ENCODE measurements at places on chromosomes 2 and 18.

DNA sequence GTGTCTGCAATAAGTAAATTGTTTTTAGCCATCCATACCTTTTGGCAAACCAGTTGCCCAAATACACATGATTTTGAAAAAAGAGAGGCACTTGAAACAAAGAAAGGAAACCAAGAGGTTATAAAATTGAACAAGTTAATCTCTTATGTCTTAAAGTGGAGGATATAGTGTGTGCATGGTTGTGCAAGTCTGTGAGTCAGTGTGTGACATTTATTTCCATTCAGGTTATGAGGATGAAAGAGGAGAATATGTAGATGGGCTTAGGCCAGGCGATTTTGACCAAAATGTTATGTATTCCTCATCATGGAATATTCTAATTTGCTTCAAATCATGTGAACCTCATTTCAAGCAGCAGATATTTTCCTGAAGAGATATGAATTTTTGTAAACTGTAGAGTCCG, 123.3 kb downstream of the SETBP1 start:
- no peak for DNase-seq

GRCh38 chr2:12035956-12036639, 289.7 kb downstream of the LPIN1 start:
- DNase-seq = no peak

- no peak for DNase-seq
These were observed 246.2 kb downstream of the NEDD4L start for GRCh38 chr18:58290116-58290695.

DNA sequence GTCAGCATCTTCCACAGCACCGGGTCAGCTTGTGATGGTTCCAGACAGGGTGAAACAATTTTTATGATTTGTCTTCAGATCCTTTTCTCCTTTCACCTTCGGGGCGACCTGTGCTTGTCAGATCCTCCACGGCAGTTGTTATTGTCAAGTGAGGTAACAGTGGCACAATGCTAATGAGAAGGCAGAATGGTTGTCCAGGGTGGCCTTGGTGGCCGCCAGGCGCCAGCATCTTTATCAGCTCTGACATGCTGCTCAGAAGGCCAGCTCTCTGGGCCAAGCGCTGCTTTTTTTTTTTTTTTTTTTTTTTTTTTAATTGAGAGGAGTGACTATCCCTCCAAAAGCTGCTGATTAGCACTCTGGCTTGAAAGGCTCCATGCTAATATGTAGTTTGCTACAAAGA, 52.3 kb upstream of the MGAT5 start:
- DNase-seq = no peak

DNA sequence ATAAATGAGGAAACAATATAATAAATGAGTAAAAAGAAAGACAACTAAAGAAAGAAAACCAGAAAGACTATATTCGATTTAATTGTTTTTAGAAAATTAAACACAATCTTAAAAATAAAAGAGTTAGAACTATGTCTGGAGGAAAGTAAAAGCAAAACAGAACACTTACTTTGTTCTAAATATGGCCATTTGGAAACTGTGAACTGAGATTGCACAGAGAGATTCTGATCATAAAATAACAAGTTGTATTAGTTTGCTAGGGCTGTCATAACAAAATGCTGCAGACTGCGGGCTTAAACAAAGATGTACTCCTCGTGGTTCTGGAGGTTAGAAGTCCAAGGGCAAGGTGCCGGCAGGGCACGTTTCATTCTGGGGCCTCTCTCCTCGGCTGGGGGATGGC, 128.1 kb upstream of the AQP4 start:
- DNase-seq = no peak

DNA sequence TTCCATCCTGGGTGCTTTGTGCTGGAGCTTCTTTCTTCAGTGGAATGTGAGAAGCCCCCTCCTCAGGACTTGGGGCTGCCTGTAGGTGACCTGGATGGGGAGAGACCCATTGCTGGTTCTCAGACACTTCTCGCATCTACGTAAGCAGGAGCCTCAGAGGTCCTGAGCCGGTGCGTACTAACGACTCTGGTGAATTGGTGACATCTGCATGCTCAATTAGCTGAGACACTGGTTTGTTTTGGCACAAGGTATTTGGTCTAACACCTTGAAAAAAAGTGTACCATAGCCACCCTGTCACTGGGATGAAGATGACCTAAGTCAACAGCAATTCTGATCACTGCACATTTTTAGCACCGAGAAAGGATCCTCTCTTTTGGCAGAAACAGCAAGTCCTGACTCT, 57.7 kb downstream of the LRRC30 start:
- no peak for DNase-seq

- no peak for DNase-seq
These were observed 102.0 kb downstream of the PLA2R1 start for GRCh38 chr2:159960414-159960813.

DNA sequence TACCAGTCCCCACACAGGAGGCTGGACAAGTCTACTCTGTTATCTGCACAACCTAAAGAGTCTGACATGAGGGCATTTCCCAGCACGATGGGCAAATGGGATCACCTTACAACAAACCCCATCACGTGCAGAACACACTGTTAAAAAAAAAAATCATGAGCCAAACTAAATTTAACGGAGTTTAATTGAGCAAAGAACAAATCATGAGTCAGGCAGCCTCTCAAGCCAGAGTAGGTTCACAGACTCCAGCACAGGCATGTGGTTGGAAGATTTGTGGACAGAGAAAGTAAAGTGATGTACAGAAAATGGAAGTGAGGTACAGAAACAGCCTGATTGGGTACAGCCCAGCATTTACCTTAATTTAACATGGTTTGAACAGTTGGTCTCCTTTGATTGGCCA, 59.9 kb downstream of the KYNU start:
- DNase-seq = no peak

- no peak for DNase-seq
These were observed 127.2 kb upstream of the MAPRE2 start for GRCh38 chr18:34913837-34914661.

DNA sequence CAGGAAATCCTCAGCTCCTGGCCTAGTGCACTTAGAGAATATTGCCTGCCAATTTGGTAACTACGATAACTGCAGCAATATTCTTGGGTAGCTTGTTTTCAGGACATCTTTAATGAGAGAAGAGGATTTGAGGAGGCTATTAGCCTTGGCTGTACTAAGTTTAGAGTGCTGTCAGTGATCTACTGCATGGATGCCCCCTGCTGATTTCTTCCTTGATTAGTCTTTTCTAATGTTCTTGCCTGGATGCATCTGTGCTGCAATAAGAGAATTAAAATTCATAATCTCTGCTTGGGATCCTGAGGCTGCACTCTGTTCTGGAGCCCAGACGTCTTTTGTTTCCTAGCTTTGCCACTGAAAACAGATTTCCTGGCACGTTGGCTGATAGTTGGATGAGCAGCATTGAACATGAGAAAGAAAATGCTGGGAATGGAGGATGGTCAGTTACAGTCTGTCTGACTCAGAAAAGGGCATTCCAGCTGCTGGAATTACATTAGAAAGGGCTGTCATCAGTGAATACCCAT, 115.4 kb downstream of the CCDC85A start:
- DNase-seq = no peak

DNA sequence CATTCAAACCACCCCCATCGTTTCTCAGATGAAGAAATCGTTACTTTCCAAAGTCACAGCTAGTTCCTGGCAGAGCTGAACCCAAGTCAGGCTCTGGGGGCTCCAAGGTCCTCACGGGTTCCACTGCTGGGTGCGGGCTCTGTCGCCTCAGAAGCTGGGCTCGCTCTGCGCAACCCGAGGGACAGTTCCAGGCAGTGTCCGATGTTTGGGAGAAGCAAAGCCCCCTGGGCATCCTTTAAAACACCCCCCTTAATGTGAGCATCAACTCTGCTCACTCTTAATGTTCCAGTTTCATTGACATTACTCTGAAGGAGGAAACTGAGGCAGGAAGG, 796 bp downstream of the AOX1 start:
- no peak for DNase-seq

- no peak for DNase-seq
These were observed 66.9 kb upstream of the CDC42EP3 start for GRCh38 chr2:37738266-37738885.

DNA sequence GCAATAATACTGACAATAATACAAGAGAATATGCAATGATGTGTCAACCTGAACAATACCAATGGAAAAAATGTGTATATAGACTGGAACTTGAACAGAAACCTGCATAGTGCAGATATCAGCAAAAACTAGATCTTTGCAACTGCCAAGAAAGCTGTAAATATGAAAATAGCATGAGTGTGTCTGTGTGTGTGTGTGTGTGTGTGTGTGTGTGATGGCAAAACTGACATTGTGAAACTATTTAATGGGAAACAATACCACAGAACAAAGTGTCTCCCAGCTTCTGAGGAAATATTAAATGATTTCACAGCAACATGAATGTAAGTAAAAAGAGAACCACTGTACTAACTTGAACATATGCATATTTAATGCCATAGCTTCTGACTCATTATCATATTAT, 558.2 kb upstream of the LINC00305 start:
- DNase-seq = no peak

GRCh38 chr2:177731384-177731783, 338.8 kb downstream of the AGPS start:
- DNase-seq = no peak

Measured in activated T-cell treated with anti-CD3 and anti-CD28 coated beads, Interleukin-2, amount 50 U/mL, for 72 hours (primary cell).